NCI-H1092 treated with DMSO at 0.1 percent for 48 hours (cell line): ENCODE measurements at places on chromosomes 3 and 15.

DNA sequence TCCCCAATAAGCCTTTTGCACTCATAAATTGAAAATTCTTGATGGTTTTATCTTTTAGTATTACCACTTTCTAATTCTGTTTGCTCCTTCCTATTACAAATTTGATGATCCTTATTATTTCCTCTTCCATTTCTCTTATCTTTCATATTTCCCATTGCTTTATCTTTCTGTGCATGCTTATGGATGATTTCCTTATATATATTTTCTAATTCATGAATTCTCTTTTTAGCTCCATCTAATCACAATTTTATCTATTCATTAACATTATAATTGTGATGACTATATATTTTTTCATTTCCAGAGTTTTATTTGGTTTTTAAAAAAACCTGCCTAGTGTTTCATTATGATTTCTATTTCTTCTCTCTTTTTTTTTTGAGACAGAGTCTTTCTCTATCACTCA lies 17.9 kb downstream of the FOXL2NB start:
- DNase-seq, result no peak

DNA sequence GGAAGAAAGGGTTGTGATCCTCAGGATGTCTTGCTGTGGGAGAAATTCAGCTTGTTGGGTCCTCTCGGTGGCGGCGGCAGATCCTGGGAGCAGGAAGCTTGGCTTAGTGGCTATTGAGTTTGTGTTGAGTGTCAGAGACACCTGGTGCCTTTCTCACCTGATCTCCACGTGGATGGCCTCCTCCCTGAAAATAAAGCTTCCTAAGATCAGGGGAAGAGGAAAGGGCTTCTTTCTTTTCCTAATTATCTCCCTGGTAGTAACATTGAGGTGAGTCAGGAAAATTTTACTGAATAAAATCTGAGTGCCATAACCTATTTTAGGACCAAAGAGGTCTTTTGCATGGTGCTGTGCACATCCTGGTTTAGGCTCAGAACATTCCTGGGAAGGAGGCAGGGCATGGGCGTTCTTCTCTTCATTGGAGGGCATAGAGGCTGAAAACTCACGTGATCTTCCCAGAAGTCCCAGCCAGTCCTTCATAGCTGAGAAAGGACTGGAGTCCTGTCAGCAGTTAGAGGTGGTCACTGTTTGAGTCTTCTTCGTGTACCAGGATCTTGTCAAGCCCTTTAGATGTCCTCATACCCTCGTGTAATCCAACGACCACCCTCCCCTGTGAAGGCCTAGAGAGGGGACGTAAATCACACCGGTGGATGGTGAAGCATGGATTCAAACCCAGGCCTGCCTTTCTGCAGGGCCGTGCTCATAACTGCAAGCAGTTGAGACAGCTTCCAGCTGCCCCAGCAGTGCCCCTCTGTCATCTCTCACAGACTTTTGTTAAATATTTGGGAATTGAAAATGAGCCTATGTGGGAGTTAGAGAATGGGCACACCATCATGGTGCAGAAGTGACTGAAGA lies 1.1 kb downstream of the CMTM8 start:
- peak; percentile 40 for DNase-seq

- DNase-seq, result no peak
These were observed 92.5 kb downstream of the ADAMTS9 start for GRCh38 chr3:64595253-64595694.

DNA sequence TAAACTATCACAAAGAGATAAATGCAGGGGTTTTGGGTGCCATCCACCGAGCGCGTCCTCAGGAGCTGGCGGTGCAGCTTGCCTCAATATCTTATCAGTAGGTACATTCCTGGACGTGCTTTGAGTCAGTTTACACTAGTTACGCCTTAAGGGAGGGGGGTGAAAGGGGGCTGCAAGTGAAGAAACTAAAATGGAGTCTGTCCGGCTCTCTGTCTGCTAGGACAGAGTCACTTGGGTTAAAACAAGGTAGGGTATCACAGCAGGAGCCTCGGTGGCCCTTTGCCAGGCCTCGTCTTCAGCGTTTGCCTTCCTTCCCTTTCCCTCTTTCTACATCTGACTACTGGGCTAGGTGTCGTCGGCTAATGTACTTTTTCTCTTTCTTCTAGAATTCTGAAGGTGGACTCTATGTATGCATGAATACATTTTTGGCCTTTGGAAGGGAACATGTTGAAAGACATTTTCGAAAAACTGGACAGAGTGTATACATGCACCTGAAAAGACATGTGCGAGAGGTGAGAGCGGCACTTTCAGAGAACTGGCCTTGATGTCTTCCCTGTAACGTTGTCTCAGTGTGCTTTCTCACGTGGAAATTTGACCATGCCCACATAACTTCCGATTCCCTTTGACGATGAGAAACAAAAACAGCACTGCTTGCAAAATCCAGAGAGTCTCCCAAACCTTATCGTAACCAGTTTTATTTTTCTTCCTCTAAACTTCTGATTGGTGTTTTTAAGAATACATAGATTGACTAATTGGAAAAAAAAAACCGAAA lies 28.8 kb downstream of the USP13 start:
- DNase-seq, result no peak

GRCh38 chr3:99637016-99637367 lies 1.4 kb upstream of the COL8A1 start:
- no peak for DNase-seq

DNA sequence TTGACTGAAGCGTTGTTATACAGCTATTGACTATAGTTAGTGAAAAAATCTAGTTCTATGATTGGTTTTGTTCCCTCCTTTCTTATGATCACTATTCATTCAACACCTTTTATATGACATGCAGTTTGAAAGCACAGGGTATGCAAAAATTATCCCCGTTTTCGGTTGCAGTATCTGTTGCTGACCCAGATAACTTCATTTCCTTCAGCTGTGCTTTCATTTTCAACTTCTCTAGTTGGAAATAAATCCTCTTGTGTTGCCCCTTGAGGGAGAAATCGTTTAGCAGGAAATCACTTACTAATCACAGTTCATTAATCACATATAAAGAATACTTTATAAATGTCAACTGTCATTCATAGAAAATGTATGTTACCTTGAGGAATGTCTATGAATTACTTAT lies 55.1 kb downstream of the MBNL1 start:
- no peak for DNase-seq

- DNase-seq, result no peak
These were observed 1.9 kb upstream of the VWA5B2 start for GRCh38 chr3:184227481-184227935.

DNA sequence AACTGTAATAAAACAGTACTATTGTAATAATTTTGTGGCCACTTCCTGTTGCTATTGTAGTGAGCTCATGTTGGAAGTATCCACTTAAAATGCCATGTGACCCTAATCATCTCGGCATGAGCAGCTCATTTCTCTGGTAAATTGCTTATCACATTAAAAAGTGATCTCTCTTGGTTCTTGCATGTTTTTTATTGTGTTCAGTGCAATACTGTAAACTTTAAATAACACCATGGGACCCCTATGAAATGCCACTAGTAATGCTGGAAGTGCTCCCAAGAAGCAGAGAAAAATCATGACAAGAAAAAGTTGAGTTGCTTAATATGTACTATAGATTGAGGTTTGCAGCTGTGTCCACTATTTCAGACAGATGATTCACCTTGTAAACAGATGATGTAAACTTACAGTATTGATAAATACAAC lies 45.6 kb downstream of the NMD3 start:
- no peak for DNase-seq

DNA sequence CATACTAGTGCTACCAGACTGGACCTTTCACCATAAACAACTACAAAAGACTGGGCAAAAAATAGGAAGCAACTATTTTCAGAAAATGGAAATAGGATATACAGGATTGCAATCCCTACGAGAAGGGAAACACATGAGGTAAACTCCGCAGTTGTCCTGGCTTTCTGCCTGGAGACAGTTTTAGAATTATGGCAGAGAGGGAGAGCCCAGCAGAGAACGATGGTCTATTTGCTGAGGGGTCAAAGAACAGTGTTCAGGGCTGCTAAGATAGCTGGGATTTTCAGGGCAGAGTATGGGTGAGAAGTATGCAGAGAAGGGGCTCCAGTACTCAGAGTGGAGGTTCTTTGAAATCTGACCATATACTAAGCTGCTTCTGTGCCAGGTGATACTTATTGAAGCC lies 163.4 kb downstream of the CHDH start:
- no peak for DNase-seq

- no peak for DNase-seq
These were observed 81.3 kb upstream of the ZBED2 start for GRCh38 chr3:111676211-111677006.

GRCh38 chr15:74809956-74810355 lies 2.7 kb upstream of the LMAN1L start:
- DNase-seq, result no peak

- no peak for DNase-seq
These were observed 118.6 kb upstream of the CNTN4 start for GRCh38 chr3:1979961-1980615.

- DNase-seq, result no peak
These were observed 302.0 kb downstream of the EDEM1 start for GRCh38 chr3:5489536-5489935.

GRCh38 chr3:141793476-141794260 lies 30.5 kb downstream of the GRK7 start:
- DNase-seq, result no peak
